ENCODE measurements at places on chromosomes 7 and 10.
A peak's percentile ranks its signal among the peaks of the same experiment; 100 is the strongest.

DNA sequence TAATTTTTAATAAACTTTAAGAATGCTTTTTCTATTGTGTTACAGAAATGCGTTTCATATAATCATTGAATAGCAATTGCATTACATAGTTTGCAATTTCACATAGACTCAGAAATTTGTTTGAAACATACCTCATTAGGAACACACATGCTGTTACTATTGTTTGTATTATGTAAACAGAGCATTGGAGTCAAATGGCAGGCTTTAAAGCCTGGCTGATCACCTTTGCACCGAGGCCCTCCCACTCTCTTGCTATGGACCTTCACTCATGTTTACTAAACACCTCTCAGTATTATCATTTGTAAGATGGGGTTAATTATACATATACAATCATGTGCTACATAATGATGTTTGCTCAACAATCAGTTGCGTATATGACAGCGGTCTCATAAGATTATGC, 203.6 kb upstream of the NPSR1 start:
- DNase-seq = no peak

DNA sequence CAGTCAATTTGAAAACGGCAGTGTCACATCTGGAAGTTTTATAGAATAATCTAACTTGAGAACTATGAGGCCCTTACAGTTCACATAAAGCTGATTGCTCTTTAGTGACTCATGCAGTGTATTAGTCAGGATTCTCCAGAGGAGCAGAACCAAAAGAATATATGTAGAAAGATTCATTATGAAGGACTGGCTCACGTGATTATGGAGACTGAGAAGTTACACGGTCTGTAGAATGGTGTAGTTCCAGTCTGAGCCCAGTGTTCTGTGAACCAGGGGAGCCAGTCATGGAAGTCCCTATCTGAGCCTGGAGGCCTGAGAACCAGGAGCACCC, 21.5 kb downstream of the RBM33 start:
- DNase-seq = no peak

DNA sequence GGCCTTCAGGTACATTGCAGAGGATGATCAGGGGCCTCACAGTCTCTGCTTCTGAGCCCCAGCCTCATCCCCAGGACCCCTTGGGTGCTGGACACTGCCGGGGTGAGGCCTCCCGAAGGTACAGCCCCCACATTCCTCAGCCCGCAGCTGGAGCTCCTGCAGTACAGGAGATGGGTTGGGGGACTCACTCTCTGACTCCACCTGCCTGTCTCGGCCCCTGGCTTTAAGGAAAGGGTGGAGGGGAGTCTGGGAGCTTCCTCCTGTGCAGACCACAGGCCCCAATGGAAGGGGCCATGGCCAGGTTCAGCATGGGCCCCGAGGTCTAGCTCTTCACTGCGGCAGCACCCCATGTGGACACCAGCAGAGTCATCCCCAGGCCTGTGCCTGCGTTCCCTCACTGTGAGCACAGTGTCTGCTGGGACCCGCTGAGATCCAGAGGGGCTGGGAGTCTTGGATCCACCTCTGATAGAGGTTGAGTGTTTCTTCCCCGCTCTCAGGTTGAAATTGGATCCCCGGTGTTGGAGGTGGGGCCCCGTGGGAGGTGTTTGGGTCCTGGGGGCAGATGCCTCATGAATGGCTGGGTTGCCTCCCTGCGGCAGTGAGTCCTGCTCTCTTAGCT, 99.9 kb downstream of the PRKAG2 start:
- DNase-seq = no peak

- no peak for DNase-seq
These were observed 121.2 kb downstream of the ZMIZ1 start for GRCh38 chr10:79189853-79190435.

GRCh38 chr10:33345236-33345635, 10.8 kb upstream of the NRP1 start:
- no peak for DNase-seq

DNA sequence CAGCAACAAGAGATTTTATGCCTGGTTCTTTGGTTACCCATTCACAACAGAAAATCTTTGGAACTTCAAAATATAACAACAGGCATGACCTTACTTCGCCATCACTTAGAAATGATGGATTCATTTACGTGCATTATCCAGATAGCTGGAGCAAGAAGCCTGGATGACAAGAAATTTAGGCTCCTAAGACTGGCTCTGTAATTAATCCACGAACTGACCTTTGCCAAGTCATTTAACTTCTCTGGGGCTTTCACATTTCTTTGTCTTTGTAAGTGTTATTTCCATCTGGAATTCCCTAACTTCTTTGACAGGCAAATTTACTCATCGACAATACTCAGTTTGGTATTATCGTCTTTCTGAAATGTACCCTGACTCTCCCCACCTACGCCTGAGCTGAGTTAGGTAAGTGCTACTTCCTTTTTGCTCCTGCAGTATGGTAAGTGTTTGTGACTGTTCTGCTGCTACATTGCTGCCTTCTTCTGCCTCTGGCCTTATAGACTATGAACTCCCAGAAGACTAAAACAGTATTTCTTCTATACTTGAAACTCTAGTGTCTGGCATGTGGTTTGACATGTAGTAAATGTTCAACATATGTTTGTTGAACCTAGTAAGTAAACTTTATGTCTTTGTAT, 5.5 kb upstream of the MDFIC start:
- DNase-seq = peak; percentile 78

- DNase-seq = no peak
These were observed 1.5 kb upstream of the GRIFIN start for GRCh38 chr7:2477447-2478398.

DNA sequence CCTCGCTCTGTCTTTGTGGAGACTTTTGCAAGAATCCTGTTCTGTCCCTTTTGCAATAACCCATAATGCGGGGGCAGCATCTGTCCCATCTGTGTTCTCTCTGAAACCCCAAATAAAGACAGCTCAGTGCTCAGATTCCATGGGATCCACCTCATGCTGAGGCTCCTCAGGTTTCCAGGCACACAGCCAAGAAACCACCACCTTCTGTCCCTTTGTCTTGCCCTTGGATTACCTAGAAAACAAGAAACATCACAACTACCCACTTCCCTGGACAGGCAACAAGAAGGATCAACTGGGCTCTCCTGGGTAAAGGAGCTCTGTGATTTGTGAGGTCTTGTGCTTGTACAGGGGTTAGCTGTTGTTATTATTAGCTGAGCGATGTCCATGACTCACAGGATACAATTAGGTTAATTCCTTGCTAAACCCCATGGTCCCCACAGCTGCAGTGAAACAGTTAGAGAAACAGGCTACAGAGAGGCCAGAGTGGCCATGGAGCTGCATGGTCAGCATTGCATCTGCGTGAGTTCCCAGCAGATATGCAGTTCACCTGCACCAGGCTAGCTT, 50.2 kb downstream of the CXCL12 start:
- no peak for DNase-seq

GRCh38 chr10:48508791-48509772, 95.8 kb downstream of the ARHGAP22 start:
- DNase-seq = no peak

DNA sequence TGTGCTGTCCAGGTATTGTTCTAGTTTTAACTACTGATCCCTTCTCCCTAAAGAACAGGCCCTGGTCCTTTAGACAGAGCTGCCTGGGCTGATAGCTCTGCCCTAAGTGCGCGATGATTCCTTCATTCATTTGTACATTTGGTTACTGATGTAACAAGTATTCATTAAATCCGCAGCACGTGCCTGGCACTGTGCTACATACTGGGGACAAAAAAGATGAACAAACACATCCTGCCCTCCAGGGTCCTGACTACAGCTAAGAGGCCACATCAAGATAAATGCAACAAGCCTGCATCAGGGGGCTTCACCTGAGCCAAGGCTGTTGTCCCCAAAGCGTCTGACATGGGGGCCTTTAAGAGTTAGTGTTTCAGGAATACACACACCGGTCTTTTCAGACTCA, 99.0 kb upstream of the PODXL start:
- no peak for DNase-seq

GRCh38 chr7:111678281-111678680, 116.0 kb upstream of the IMMP2L start:
- no peak for DNase-seq

DNA sequence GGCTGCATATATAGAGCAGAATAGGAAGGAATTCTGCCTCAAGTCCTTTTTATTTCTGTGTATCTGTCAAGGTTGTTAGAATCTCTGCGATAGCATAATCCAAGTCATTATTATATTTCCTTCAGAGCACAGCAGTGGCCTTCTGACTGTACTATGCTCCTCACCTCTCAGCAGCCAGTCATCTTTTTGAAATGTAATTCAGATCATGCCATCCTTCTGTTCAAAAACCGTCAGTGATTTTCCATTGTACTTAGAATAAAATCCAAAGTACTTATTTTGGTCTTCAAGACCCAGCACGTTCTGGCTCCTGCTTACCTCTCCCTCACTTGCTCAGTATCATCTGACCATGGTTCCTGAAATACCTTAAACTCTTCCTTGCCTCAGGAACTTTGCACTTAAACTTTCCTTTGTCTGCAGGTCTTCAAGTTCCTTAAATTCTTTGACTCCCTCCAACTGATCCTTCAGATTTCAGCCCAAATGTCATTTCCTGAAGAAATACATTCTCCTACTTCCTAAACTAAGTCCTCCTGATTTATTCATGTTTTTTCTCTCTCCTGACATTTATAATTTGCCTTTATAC, 112.4 kb downstream of the ST7 start:
- DNase-seq = no peak

All from GM12864 (cell line).